ENCODE measurements at places on chromosomes 3 and 15. TPM values are rescaled to one million over a fixed set of nuclear protein-coding genes. Genes with fewer than 3 reads are reported as not detected.

DNA sequence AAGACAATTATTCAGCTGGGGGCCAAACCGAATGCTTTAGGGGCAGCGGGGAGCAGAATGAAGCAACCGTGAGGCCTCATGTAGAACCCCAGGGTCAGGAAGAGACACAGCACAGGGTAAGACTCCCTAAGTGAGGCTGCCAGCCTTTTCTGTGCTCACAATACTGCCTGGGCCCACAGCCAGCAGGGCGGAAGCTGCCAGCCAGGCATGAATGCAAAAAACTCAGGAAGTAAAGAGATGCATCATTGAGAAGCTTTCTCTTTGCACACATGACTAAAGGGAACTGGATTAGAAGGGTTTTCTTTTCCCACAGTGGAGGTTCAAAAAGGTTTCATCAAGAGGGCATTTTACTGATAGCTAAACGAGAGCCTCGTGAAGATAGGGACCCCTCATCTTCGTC, 33.3 kb downstream of the CA12 start:
- peaks cover 31% of the 10 kb centered on the region for H3K4me1 ChIP-seq
- DNase-seq = peak; percentile 78
- no peaks in the 10 kb centered on the region for H3K27me3 ChIP-seq

DNA sequence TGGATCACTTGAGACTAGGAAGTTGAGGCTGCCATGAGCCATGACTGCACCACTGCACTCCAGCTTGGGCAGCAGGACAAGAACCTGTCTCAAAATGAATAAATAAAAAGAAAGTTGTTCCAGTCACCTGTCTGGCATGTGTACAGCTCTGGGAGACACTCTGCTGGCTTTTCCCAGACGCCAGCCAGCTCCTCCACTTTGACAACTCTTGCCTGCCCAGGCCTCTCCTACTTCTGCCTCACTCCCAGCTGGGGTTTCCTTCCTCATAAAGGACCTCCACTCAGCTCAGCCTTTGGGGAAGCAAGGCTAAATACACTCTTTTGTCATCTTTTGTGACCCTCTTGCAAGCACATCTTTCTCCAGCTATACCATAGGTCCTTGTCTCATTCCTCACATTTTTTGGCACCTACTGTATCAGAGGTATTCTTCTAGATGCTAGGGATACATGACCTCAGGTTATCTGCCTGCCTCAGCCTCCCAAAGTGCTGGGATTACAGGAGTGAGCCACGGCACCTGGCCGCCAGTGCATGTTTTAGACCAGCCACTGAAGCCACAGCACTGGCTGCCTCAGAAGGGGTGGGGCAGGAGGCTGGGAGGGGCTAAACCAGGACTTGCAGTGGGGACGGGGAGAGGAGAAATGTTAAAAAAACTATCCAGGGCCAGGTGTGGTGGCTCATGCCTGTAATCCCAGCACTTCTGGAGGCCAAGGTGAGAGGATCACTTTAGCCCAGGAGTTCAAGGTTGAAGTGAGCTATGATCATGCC, 10.0 kb upstream of the ELP6 start:
- H3K27ac ChIP-seq = no peak overlapping the region
- no peaks in the 10 kb centered on the region for H3K36me3 ChIP-seq
- no peaks in the 10 kb centered on the region for H3K27me3 ChIP-seq
- H3K4me3 ChIP-seq = no peak overlapping the region
- no peak for DNase-seq

DNA sequence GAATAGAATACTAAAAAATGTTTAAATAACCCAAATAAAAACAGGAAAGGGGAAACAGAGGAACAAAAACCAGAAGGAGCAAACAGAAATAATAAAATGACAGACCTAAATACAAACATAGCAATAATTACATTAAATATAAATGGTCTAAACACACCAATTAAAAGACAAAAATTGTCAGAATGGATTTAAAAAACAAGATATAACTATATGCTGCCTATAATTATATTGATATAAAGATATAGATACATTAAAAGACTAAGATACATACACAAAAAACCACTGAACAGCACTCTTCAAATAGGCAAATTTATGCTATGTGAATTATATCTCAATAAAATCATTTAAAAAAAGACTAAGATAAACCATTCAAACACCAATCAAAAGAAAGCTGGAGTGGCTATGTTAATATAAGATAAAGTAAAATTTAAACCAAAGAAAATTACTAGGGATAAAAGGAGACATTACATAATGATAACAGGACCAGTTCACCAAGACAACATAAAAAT, 168.9 kb downstream of the SMAD6 start:
- no peak for DNase-seq
- H3K27ac ChIP-seq = no peak overlapping the region
- no peaks in the 10 kb centered on the region for H3K36me3 ChIP-seq
- no peak overlapping the region for H3K4me3 ChIP-seq
- H3K27me3 ChIP-seq = peaks cover 10% of the 10 kb centered on the region
- H3K4me1 ChIP-seq = peaks cover 7% of the 10 kb centered on the region

Gene HGD
- 0.09 TPM for total RNA-seq

Gene ANKRD28
- total RNA-seq = 32.1 TPM

Gene SI
- total RNA-seq = not detected

Gene ADAMTS7
- total RNA-seq = 4.9 TPM

Gene GASK1A
- total RNA-seq = 14.6 TPM

Gene ITPKA
- 0.35 TPM for total RNA-seq

Gene GTF2E1
- total RNA-seq = 11.2 TPM

Measured in muscle of leg (tissue), 16 donors.